ENCODE measurements at places on chromosomes 16 and 17.

DNA sequence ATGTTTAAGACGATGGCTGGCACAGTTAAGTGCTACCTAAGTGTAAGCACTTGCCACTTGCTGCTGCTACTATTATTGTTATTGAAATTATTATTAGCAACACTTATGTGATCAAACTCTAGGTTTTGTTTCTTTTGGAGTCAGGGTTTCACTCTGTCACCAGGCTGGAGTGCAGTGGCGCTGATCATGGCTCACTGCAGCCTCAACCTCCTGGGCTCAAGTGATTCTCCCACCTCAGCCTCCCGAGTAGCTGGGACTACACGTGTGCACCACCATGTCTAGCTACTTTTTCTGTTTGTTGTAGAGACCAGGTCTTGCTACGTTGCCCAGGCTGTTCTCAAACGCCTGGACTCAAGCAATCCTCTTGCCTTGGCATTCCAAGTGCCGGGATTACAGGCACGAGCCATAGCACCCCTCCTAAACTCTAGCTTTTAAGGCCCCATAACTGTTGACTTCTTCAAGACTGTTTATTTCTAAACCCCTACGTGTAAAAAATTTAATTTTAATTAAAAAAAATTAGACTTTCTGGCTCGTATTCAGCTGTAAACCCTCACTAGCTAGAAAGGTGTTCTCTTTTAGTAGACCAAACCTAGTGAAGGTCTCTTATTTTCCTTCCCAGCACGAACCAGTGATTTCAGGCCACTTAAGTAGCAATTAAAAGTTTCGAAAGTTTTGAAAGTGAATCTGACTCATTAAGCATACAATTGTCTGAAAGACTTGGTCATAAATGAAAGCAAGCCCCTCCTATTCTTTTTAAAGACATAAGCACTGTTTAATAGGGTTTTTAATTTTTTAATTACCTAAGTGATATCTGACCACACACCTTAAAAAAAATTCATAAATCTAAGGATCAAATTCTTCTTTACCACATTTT, 11.7 kb upstream of the SCNN1B start:
- DNase-seq = no peak

DNA sequence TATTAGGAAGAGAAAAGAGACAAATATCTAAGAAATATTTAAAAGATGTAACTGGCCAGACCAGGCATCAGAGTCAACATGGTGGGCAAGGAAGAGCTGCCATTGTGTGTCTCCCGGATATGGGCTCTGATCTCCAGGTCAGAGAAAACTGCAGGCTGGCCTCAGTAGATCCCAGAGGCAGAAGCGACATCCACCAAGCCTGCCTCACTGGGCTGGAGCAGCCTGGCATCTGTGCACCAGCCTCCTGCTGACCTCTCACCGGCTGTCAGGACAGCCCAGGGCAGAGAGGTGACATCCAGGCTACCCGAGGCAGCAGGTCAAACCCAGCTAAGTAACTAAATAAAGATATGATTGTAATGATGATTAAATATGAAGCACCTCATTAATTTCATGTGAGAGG, 162.8 kb upstream of the TNRC6C start:
- no peak for DNase-seq

- no peak for DNase-seq
These were observed 138.3 kb downstream of the CHD9NB start for GRCh38 chr16:52914428-52914827.

GRCh38 chr17:7930841-7931631, 710 bp downstream of the TRAPPC1 start:
- no peak for DNase-seq

- DNase-seq = no peak
These were observed 6.8 kb downstream of the FBXL19 start for GRCh38 chr16:30930160-30930571.

- no peak for DNase-seq
These were observed 17.4 kb downstream of the BAIAP2 start for GRCh38 chr17:81052199-81052997.

DNA sequence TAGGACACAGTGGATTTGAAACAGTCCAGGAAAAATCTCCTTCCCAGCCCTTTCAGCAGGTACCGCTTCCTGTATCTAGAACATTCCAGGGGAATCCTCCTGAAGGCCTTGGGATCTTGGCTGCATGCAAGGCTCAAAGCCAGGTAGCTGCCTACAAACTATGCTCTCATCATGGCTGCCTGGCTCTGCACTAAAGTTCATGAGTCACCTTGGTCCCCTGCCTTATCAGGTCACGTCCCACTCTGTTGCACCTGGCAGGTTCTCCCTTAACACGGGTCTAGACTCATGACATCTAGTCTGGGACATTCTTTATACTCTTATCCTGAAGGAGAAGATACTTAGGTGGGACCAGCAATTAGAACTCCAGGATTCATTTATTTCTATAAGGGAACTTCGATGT, 15.8 kb downstream of the FA2H start:
- DNase-seq = no peak

DNA sequence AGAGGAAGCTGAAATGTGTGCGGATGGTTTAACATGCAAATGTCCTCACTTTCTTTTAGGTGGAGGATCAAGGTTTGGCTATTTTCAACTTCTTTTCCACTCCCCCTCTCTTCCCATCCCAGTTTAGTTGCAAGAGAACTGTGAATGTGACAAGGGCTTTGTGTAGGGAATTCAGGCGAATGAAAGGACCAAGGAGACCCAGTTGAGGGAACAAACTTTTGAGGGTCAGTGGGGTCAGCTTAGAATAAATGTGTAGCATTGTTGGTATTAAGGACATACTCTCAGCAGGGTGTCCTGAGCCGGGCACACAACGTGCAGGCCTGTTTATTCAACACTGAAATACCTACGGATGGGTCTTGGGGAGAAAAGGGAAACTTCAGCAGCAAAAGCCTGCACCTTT, 346.0 kb downstream of the PMP22 start:
- no peak for DNase-seq

GRCh38 chr17:76844846-76845245, 23.4 kb upstream of the MGAT5B start:
- DNase-seq = no peak

DNA sequence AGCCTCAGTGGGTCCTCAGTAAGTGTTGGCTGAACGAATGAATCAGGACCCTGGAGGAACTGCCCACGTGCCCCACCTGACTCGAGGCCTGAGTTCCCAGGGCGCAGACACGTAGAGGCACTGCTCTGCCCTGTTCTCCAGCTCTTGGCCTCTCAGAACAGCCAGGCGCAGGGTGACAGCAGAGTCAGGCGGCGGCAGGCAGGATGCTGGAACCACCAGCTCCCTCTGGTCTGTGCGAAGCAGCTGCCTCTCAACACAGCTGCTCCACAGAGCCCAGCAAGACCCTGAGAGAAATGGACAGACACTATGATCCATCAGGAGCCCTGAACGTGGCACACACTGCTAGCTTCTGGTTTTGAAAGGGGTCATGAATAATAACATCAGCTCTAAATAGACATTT, 53.1 kb upstream of the BCO1 start:
- no peak for DNase-seq
